Activated naive CD4-positive, alpha-beta T cell treated with anti-CD3 and anti-CD28 coated beads for 36 hours (primary cell): ENCODE measurements at places on chromosomes 4 and X.

- no peak for DNase-seq
These were observed 79.9 kb downstream of the NHSL2 start for GRCh38 chrX:71990518-71990917.

- DNase-seq = no peak
These were observed 112.5 kb downstream of the RASGEF1B start for GRCh38 chr4:81359207-81359606.

GRCh38 chr4:52588771-52589591 is 70.1 kb downstream of the USP46 start:
- peak; percentile 5 for DNase-seq

GRCh38 chr4:182019148-182019652 is 224.0 kb upstream of the TENM3 start:
- DNase-seq = no peak

- DNase-seq = no peak
These were observed 43.1 kb downstream of the DDIT4L start for GRCh38 chr4:100147198-100147597.

DNA sequence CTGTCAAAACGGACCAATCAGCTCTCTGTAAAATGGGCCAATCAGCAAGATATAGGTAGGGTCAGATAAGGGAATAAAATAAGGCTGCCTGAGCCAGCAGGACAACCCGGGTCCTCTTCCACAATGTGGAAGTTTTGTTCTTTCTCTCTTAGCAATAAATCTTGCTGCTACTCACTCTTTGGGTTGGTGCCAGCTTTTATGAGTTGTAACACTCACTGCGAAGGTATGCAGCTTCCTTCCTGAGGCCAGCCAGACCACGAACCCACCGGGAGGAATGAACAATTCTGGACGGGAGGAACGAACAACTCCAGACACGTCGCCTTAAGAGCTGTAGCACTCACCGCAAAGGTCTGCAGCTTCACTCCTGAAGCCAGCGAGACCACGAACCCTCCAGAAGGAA is 287.8 kb downstream of the RAPGEF2 start:
- DNase-seq = no peak

- no peak for DNase-seq
These were observed 258.7 kb upstream of the CPEB2 start for GRCh38 chr4:14743601-14744000.

DNA sequence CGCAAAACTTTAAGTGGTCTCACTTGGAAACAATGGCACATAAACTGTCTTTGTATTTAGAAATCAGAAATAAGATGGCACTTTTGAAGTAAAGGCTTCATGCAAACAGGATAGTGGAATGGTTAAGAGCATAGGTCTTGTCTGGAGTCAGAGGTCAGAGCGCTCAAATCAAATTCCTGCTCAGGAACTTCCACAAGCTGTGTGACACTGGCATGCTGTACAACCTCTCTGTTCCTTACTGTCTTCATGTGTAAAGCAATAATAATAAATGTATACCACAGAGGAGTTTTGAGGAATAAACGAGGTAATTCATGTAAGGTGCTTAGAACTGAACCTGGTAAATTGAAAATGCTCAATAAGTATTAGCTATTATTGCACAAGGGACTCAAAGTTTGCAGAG is 43.4 kb upstream of the ACSL4 start:
- no peak for DNase-seq

GRCh38 chrX:152810403-152810802 is 20.2 kb downstream of the CETN2 start:
- DNase-seq = no peak

DNA sequence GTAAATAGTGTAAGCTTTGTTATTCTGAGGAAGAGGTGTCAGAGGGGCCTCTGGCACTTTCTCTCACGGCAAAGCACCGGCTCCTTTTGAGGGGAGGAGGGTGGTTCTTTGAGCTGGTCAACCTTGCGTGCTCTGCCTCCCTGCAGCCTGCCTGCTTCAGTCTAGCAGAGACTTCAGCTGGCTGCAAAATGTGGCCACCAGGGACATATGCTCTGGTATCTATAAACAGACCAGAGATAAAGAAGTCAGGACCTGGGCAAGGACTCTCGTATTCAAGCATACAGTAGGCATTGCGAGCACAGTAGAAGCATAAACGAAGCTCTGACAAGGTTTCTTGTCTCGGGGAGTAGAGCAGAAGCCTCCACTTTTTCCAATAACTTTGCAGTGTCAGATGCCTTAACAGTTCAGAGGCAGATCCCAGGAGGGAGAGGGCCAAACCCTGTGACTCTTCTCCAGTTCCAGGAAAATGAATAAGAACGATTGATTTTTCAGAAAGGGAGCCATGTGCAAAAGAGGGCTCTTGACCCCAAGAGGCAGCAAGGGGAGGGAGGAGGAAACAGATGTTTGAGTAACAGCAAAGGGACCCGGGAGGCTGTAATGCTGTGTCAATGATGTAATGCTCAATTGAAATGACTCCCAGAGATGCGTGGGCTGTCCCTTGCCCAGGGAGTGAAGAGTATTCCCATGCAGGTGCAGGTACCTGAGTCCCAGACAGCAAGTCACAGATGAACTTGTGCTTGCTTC is 57.9 kb upstream of the TEX13D start:
- DNase-seq = peak; percentile 15

DNA sequence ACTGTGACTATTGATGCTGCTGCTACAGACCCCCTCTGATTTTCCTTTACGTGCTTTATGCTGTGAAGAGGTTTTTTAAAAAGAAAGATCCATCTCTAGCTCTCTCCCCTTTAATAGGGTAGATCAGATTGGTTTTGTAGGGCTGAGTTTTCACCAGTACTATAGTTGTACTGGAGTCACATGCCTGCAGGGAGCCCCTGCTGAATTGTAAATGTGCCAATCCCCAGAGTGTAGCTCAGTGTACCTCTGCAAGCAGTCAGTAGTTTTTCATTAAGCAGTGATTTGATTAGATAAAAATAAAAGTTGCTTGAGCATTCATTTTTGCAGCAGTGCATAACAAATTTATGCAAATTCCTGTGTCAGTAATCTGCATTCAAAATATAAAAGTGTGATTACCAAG is 179.2 kb downstream of the IL1RAPL2 start:
- no peak for DNase-seq

DNA sequence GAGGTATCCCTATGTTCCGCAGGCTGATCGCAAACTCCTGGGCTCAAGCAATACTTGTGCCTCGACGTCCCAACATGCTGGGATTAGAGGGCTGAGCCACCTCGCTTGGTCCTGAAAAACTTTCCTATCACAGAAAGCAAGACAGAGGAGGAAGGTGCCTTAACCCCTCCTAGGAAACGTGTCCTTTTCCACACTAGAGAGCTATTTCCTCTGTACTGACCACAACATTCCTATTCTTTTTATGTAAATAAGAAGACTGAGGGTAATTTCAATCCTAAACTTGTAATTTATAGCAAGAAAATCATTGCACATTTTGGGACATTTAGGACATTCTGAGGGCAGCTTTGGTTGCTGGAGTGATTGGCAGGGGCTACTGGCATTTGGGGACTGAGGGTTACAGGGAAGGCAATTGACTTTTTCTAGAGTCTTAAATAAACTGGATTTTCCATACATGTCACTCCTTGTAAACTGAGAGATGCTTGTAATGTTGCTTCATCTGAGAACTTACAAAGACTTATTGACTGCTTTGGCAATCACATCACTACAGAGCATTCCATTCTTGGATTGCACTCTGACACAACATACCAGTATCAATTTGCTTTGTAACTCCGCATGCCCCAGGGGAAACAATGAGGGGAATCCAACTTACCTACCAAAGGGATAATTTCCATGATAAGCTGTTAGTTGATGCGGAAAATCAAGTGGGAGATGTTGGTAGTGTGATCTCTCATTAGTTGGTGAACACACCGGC is 15.6 kb downstream of the XAGE3 start:
- no peak for DNase-seq

DNA sequence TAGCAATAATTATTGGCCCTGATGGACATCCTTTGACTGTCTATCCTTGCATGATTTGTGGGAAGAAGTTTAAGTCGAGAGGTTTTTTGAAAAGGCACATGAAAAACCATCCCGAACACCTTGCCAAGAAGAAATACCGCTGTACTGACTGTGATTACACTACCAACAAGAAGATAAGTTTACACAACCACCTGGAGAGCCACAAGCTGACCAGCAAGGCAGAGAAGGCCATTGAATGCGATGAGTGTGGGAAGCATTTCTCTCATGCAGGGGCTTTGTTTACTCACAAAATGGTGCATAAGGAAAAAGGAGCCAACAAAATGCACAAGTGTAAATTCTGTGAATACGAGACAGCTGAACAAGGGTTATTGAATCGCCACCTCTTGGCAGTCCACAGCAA is 60.7 kb downstream of the ZFX start:
- DNase-seq = no peak

GRCh38 chr4:151717314-151717713 is 43.5 kb downstream of the GATB start:
- DNase-seq = no peak

DNA sequence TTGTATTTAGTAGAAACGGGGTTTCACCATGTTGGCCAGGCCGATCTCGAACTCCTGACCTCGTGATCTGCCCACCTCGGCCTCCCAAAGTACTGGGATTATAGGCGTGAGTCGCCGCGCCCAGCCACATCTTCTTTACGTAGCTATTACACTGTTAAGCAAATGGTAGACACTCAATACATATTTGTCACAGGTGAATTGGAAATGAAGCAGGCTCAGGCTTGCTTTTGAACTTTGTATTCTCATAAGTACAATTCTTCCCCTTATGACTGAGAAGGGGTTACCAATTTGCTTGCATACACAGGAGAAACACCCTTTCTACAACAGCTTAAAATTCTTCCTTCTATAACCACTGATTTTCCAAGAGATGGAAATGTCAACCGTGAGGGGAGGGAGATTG is 787 bp upstream of the SRPX2 start:
- DNase-seq = no peak

- DNase-seq = no peak
These were observed 107.2 kb downstream of the SPRY1 start for GRCh38 chr4:123503698-123504363.

- DNase-seq = no peak
These were observed 14.0 kb downstream of the PLCXD1 start for GRCh38 chrX:295136-295535.

GRCh38 chr4:168383510-168383909 is 65.0 kb upstream of the DDX60 start:
- DNase-seq = no peak

- DNase-seq = peak; percentile 28
These were observed 63.7 kb upstream of the CAMK2D start for GRCh38 chr4:113825272-113825671.
